ENCODE measurements at places on chromosomes 5 and 9.

- no peak for DNase-seq
Measured at GRCh38 chr9:116717150-116717549, 30.0 kb downstream of the TRIM32 start.

- DNase-seq: no peak
Measured at GRCh38 chr9:93268551-93269314, 84.8 kb downstream of the WNK2 start.

DNA sequence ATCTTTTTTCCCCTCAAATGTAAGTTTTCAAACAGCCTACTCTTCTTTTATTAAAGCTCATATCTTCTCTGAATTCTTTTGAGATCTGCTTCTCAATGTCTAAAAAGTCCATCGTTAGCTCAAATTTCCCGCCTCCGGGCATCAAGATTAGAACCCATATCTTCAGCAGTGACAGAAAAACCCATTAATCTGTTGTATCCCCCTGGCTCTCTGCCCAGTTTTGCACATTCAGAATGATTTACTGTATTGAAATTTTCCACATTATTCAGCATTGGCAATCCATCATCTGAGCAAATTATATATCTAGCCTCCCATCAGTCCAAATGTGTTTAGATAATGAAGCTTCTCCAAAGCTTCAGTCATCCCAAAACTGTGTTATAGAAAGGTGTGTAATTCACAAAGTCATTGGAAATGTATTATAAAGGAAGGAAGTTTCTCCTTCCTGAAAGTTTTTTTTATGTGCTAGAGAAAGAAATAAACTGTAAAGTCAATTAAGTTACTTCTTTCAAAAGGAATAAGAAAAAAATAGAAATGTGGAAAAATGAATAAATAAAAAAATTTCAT is 849.9 kb downstream of the MAT2B start:
- no peak for DNase-seq

DNA sequence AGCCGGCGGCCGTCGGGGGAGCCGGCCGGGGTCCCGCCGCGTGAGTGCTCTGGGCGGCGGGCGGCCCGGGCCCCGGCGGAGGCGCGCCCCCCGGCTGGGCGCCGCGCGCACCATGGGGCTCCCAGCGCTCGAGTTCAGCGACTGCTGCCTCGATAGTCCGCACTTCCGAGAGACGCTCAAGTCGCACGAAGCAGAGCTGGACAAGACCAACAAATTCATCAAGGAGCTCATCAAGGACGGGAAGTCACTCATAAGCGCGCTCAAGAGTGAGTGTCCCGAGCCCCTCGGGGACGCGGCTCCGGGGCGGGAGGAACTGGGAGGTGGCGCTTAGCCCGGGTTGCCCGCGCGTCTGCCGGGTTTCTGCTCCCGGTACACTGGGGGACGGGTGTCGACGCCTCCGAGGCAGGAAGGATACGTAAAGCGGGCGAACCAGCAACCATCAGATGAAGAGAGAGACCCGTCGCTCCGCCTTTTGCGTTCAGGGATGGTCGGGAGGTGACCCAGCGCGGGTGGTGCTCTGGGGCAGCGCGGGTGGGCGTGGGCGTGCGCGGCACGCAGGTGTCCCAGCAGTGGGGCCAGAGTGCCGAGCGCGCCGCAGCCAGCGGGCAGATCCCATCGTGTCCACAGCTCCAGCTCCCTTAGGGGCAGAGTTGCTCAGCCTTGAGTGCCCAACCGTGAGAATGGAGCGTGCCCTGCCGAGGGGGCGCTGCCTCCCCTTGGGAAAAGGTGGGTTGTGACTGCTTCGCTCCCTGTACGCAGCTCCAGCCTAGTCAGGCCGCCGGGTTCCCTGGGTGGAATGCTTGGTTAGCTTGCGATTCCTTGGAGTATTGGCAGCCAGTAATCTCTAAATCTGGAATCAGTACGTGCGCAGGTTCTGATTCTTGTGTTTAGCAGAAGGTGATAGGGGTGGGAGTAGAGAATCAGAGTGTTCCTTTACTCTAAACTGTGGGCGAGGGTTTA is 753 bp downstream of the ARHGAP26 start:
- peak; percentile 25 for DNase-seq

GRCh38 chr5:24225051-24225450 is 419.7 kb downstream of the CDH10 start:
- no peak for DNase-seq

DNA sequence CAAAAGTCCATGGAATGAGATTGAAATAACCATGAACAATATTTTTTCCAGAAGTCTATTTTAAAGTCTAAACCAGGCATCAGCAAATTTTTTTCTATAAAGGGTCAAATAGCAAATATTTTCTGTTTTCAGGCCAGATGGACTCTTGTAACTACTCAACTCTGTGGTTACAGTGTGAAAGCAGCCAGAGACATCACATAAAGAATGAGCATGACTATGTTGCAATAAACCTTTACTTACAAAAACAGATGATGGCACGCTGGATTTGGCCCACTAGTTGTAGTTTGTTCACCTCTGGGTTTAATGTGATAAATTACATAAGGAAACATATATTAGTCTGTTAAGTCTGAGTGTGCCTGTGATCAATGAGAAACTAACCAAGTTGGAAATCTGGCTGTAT is 319.2 kb downstream of the TRPM3 start:
- no peak for DNase-seq

DNA sequence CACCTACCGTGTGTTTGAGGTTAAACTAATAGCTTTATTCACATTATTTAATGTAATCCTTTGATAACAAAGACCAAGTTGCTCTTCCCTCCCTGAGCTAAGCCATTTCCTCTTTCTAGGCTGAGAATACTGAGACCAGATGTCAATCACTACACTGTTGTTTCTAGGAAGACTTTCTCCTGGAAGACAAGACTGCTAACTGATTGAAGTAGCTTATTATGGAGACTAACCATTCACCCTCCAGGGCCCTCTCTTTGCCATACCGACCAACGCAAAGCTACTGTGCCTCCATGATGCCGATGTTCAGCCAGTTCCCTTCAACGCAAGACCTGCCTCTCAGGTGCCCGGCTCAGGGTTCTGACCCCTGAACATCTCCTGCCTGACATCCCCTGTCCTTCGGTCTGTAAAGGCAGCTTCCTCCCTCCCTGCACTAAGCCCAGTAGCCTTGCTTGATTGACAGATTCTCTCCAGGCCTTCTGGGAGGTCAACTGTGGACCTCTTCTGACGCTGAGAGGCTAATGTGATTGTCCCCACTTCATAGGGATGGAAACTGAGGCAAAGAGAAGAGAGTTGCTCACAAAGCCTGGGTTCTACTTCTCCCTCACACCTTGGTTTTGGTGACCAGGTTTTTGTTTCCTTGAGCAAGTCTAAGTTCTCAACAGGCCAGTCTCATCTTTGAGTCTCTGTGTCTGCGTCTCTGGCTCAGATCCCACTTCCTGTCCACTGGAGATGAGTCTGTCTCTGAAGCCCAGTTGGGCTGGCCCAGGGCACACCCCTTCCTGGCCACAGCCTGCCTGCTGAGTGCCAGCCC is 259.7 kb upstream of the IRX2 start:
- DNase-seq: no peak

- no peak for DNase-seq
Measured at GRCh38 chr9:126157423-126157822, 169.2 kb upstream of the MVB12B start.

GRCh38 chr5:73780302-73781080 is 154.5 kb downstream of the ARHGEF28 start:
- DNase-seq: no peak

GRCh38 chr9:18485714-18486113 is 11.8 kb downstream of the ADAMTSL1 start:
- no peak for DNase-seq

- DNase-seq: no peak
Measured at GRCh38 chr5:6759401-6759800, 46.2 kb downstream of the TENT4A start.

DNA sequence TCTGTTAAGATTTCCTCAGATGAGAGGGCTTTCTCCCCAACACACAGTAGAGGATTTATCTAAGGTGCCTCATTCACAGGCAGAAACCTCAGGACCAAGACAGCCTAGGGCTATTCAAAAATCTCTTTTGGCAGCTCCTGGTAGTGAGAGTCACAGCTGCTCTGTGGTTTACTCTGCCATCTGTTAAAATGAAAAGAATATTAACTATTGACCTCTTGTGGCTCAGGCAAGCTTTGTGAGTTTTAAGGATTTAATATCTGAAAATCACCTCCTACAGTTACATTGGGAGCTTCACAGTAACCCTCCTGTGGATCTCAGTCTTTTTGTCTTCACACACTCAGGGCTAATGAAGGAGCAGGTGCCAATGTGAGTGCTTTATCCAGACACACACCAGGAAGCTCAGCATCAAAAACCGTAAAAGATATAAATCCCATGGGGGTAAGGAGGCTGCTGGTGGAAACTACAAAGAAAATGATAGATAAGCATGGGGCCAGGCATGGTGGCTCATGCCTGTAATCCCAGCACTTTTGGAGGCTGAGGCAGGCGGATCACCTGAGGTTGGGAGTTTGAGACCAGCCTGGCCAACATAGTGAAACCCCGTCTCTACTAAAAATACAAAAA is 29.7 kb downstream of the PPP1R2B start:
- DNase-seq: no peak

- no peak for DNase-seq
Measured at GRCh38 chr9:135085830-135086546, 1.5 kb upstream of the OLFM1 start.

- no peak for DNase-seq
Measured at GRCh38 chr9:121707477-121708424, 56.3 kb downstream of the DAB2IP start.

GRCh38 chr5:59185757-59186385 is 603.0 kb downstream of the RAB3C start:
- no peak for DNase-seq

DNA sequence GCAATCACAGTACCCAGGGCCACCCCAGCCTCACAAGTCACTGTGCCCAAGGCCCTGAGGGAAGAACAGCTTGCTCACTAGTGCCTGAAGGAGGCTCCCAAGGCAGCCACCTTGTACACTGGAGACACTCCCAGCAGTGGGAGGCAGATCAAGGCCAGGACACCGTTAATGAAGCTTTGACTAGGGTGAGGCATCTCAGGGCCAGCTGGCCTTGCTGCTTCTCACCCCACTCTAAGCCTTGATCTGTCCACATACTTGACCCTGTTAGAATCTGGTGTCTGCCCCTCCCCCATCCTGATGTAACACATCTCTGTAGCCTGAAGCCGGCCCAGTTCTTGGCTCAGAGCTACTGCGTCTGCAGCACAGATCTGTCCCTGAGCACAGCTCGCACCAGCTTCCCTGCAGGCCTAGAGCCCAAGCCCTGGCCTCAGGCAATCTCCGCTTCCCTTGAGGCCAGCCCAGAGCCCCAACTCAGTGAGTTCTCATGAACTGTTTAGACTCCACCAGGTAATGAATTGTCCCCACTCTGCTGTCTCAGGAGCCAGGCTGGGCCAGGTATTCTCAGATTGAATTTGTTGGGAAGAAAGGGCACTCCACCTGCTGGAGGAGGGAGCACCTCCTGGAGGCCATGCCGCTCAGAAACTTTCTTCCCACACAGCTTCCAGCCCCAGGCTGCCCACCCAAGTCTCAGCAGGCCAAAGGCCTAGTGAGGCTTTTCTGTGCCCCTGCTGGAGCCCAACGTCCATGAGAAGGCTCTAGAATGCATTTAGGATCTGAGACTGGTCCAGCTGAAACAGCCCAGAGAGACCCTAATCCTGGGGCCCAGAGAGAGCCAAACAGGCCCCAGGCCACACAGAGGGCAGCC is 13.4 kb upstream of the JADE2 start:
- DNase-seq: no peak

- DNase-seq: no peak
Measured at GRCh38 chr9:136713550-136713949, 1.2 kb downstream of the DIPK1B start.

GRCh38 chr5:14110680-14111079 is 32.5 kb upstream of the TRIO start:
- DNase-seq: no peak

GRCh38 chr5:137122075-137122474 is 377.1 kb downstream of the SPOCK1 start:
- DNase-seq: no peak

GRCh38 chr5:128060644-128061385 is 22.8 kb upstream of the SLC12A2 start:
- no peak for DNase-seq

DNA sequence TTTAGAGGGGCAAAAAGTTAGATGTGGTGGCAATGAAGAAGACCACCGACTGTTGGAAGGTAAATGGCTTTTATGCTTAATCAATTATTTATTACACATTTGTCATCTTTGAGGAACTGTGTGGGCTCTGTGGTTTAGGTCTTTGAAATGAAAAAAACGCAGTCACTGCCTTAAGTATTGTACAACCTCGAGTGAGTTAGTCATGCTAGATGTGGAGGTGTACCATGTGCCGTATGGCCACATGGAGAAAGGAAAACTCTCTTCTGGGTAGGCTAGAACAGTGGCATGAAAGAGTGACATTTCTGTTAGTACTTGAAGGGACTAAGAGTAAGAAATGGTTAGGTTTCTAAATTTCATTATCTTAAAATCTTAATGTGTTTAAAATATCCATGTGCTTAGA is 166.1 kb downstream of the HACD4 start:
- no peak for DNase-seq

DNA sequence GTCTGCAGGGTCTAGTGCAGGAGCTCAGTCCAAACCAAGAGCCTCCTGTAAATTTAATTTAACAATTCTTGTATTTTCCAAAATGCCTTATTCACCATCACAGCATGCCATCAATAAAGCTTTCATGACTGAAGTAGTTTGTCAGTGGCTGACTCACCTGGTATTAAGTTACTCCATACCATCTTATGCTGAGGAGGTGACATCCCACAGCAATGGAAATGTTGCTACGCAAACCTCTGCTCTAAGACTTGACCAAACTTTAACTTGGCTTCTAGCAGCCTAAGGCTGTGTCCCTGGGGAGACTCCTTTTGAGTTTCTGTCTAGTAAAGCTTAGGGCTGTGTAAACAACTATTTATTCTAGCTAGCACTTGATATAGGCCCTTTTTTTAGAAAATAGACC is 1231.3 kb upstream of the CDH18 start:
- DNase-seq: no peak

- no peak for DNase-seq
Measured at GRCh38 chr9:133405508-133406438, 12.0 kb downstream of the REXO4 start.

DNA sequence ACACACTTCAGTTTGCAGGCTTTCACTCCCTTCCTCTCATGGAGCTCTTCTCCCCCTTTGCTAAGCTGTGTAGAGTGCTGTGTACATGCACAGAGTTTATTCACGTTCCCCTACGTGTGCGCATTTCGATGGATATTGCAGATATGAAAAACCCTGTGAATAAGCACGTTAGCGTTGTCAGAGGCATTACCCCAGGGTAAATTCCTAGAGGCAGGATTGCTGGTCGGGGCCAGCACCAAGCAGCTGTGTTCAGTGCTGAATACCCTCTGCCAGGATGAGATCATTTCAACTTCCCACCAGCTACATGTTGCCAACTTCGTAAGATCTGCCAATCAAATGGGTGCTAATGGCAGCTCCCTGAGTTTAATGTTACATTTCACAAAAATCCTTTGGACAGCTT is 172.3 kb upstream of the PPP1R26 start:
- no peak for DNase-seq
